ENCODE measurements at places on chromosomes 6 and 20.

GRCh38 chr6:28653876-28654275 lies 128.2 kb downstream of the GPX5 start:
- DNase-seq = no peak

- DNase-seq = no peak
These were observed 214.9 kb upstream of the GMDS start for GRCh38 chr6:2460216-2460745.

- DNase-seq = no peak
These were observed 25.5 kb downstream of the PCK1 start for GRCh38 chr20:57586370-57586793.

DNA sequence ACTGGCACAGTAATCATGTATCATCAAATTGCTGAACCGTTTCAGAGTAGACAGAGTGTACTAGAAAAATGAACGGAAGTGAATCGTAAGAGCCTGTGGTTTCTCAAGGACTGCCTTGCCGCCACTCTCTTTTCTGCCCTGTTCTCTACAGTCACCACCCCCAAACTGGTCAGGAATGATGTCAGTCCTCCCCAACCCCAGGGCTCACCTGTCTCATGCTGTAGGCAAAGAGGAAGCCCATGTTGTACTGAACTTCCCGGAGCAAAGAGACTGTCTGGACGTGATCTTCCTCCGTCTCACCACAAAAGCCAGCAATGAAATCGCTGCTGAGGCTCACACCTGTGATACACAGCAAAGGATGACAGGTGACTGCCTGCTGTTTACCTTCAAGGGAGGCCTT lies 31.0 kb downstream of the CDK5RAP1 start:
- DNase-seq = no peak

DNA sequence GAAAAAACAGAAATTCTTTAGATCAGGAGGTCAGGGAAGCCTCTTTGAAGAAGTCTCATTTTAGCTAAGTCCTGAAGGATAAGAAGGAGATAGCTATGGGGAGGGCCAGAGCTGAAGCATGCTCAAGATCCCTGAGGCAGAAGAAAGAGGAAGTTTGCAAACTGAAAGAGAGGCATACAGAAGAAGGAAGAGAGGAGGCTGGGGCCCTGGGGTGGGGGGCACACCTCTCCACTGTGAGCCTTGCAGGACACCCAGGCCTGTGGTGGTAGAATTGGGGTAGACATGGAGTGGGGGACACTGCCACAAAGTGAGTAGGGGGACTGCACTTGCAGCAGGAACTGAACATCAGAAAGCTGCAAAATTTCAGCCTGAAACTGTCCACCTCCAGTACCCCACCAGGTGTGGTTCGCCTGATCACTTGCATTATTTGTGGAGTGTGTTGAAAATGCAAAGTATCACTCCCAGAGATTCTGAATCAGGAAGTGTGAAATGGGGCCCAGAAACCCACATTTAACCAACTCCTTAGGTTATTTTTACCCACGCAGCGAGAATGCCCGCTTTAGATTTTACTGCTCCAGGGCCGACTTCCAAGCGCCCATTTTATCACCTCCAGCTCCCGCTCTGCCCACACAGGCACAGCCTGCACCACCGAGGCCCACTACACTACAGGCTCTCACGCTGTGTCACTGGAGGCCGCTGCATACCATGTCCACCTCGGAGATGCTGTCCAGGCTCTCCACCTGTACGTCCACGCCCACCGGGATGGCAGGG lies 44.0 kb downstream of the GABRR2 start:
- no peak for DNase-seq

GRCh38 chr6:14060971-14061370 lies 56.6 kb upstream of the CD83 start:
- DNase-seq = no peak

GRCh38 chr6:25312703-25313102 lies 33.5 kb downstream of the CARMIL1 start:
- DNase-seq = no peak

DNA sequence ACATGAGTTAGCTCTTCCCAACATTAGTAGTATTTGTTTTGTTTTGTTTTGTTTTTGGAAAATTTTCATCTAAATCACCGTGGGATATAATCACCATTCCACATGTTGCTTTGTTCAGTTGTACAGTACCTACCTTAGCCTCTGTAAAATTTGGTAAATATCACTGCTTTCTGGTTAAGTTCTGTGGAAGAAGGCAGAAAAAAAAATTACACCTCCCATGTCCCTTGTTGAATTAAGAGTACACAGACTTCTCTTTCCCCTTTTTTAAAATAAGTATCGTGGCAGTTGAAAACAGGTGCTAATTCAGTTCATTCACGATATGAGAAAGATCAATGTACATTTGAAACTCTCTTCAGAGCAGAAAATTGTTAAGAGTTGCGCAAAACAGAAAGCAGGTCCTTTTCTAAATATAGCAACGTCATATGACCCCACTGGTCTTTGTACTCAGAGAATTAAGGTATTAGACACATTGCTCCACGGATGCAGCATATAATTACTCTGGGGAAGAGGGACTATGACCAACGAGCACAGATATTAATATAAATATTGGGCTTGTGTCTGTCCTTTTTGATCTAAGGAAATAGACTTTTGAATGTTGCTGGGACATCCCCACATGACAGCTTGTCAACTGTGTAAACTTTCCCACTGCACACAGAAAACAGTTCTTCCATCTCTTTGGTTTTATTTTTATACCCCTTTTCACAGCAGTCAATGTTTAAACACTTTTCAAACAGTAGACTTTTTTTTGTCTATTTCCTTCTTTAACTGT lies 58.6 kb upstream of the ZNF217 start:
- DNase-seq = no peak

GRCh38 chr6:97312241-97312640 lies 29.2 kb upstream of the MMS22L start:
- DNase-seq = no peak

DNA sequence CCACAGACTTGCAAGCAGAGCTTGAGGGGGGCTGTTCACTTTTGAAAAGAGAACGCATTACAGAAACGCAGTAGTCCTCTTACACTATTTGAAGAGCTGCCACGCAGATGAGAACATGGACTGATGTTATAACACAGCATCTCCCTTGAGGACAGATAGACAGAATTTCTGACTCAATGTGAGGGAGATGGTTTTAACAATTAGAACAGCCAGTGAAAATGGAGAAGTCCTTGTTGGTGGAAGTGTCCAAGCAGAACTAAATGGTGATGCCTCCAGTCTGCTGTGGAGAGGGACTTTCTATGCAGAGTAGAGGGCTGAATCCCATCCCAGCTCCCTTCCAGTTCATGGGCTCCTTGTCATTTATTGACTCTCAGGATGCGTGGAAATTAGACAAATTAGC lies 100.0 kb downstream of the RREB1 start:
- no peak for DNase-seq

DNA sequence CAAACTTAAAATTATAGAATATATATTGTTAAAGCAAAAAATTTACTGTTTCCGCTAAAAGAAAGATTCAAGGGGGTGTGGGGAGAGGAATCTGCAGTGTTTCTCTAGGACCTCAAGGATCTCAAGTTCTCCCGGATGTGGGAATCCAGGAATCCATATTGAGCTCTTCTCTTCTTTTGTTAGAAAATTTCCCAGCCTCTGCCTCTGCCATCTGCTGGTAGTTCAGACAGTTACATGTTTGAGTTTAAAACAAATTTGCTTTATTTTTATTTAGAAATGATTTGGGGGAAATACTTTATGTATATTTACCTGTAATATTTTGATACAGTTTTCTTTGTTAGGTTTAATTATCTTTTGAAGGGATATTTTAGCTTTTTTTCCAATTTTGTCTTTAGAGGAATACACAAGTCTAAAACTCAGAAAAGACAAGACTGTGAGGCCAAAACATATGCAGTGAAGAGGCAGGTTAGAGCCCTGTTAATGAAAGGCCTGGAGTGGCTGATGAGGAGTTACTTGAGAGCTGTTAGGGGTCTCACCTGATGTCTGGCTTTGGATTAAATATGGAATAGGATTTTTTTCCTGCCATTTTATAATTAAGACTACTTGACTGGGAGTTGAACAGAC lies 268.8 kb downstream of the ARID1B start:
- no peak for DNase-seq

DNA sequence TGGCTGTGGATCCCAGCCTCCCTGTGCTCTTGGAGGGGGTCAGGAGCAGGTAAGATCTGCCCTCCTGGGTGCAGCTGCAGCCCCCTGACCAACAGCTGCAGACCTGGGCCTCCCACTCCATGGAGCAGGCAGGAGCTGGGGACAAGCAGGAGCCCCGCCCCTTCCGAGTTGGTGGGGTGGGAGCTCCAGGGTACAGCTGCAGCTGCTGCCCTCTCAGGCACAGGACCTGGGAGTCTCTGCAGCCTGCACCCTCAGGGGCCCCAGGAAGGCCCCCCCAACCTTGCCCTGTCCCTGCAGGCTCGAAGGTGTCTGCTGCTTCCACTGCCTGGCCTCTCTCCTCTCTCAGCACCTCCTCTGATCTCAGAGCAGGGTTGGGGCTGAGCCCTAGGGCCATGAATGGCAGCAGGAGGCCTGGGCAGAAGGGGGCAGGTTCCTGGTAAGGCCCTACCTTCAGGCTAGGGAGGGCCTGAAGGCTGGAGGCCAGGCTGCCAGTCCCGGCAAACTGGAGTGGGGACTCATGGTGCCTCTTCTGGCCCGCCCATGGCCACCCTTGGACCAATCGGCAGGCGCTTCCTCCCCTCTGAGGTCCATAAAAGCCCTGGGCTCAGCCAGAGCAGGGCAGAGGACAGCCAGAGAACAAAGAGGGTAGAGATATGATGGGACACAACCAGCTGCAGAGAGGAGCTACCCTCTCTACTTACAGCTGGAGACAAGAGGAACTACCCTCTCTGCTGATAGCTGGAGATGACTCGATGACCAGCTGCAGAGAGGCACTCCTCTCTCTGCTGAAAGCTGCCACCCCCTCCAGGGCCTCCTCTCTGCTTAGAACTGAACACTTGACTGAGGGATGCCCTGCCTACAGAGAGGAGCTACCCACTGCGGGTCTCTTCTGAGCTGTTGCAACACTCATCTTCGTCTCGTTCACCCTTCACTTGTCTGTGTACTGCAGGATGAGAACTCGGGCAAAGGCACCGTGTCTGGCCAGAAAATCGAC lies 7.8 kb upstream of the PACSIN1 start:
- no peak for DNase-seq

GRCh38 chr6:11920566-11920965 lies 91.5 kb upstream of the HIVEP1 start:
- DNase-seq = no peak

GRCh38 chr20:45649312-45649863 lies 18.3 kb upstream of the WFDC9 start:
- DNase-seq = no peak

GRCh38 chr20:24066076-24066700 lies 77.6 kb upstream of the GGTLC1 start:
- DNase-seq = no peak

DNA sequence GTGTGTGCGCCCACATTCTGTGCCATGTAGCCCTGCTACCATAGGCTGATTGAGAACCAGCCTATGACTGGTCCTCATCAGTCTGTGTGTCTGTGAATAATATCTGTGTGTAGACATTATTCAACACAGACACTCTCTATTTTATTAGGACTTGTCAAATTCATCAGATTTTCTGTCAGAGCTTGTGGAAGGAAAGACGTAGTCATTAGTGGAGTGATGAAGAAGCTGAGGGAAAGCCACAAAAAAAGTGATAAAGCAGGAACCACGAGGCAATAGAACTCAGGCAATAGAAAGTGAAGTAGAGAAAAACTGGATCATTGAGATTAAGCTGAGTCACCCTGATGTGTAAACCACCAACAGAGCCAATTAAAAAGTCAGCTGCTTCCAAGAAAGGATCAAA lies 122.2 kb upstream of the MARCKS start:
- no peak for DNase-seq

DNA sequence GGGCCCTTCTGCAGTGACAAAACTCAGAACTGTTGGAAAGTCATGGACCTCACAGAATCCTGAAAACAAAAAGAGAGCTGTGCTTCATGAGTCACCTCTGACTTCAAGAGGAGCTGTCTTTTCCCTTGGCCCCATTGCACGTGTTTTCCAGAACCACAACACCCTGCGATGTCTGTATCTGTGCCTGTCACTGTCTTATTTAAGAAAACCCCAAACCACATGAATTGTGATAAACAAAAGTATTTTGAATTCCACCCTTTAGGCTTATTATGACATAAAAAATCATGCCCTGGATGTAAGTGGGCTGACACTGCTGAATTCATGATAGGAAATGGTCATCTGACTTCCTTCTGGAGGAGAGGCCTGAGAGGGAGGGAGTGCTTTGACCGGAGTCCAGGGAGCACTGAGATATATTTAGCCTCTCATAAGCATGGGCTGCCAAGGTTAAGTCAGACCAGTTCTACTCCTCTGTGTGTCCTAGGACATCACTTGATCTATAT lies 96.4 kb upstream of the DUSP22 start:
- no peak for DNase-seq

- DNase-seq = peak; percentile 72
These were observed 36.9 kb downstream of the HFE start for GRCh38 chr6:26123947-26124780.

DNA sequence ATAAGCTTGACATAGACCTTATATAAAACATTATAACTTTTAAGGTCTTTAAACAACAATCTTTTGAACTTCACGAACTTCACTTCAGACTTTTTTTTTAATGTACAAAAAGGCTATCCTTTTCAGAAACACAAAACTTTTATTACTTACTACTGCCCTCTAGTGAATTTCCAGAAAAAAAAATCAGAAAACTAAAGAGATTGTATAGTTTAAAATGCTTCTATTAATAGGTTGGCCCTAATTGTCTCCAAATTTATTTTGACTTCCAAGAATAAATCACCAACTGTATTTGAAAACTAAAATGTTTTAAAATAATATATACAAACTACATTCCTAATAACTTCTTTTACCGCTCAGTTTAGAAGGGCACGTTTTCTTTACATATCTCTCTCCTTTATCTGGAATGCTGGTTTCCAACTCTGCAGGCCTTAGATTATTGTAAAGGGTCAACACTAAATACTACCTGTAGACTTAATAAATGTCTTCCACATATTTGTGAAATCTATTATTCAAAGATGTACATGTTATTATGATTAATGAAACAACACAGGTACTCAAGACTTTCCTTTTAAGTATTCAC lies 66.8 kb downstream of the LMBRD1 start:
- DNase-seq = no peak

- DNase-seq = no peak
These were observed 68.6 kb upstream of the SLC24A3 start for GRCh38 chr20:19143890-19144289.

- no peak for DNase-seq
These were observed 608.3 kb upstream of the CITED2 start for GRCh38 chr6:139982652-139983295.

DNA sequence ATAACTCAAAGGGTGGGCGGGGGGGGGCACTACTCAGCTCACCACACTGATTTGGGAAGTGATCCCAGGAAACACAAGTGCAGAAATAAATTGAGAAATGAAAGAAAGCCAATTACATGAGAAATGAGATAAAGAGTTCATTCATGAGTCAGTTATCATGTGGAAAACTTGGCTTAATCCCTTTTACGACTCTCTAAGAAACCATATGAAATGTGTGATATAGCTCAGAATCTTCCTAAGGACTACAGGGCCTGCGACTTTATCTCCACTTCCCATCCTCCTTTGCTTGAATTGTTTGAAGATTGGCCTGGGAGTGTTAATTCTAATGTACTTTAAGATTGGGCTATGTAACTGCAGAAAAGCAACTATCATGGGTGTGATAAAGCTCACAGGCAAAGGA lies 3.6 kb upstream of the BTN2A2 start:
- DNase-seq = no peak

- DNase-seq = no peak
These were observed 174.9 kb upstream of the SCGN start for GRCh38 chr6:25477006-25477590.

GRCh38 chr6:14210077-14210476 lies 92.5 kb downstream of the CD83 start:
- DNase-seq = no peak
